ENCODE measurements at places on chromosomes 5 and 9.

DNA sequence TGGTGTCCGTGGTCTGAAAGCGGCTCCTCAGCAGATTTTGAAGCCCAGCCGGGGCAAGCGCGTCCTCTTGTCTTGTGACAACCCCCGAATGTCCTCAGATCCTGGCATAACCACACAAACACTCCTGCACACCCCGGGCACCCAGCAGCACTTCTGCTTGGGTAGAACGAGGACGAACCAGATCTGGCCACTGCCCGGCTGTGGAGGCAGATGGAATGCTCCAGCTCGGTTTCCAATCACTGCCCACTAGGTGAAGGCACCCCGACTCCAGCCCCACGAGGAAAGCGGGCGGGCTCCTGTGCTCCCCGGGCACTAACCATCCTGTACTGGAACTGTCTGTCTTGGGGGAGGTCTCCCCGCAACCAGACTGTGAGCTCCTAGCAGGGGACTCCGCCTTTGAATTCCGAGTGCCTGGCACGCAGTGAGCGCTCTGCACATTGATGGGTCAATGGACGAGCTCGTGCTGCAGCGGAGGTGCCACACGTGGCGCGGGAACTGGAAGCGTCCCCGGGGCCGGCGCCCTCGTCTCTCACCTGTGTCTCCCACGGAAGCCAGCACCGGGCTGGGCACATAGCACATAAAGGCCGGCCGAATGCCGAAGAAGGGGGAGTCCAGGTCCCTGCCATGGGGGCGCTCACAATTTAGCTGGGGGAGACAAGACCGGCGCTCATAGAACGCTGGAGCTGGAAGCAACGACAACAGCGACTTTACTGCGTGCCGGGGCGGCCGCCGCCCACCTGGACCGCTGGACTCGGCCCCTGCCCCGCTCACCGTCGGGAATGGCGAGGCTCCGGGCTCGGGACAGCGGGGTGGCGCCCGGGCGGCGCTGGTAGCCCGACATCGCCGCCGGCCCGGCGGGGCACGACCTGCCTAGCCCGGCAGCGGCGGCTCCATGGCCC, 608 bp downstream of the ENTR1 start:
- DNase-seq, result peak; percentile 49

DNA sequence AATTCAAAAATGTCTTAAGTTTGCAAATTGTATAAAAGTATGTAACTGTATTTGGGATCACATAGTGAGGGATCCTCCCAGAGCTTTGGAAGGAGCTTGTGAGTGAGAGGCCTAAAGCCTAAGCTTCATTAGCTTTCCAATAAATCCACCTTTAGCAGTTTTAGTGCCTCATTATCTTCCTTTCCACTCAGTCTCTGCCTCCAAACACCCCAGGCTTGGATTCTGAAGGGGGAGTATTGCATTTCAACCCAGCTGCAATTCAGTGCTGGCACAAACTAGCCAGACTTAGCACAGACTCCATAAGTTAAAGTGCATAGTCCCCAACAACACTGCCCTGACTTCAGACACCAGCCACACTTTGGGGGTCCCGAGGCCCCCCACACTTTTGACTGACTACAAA, 113.5 kb downstream of the SMARCA2 start:
- DNase-seq, result no peak

GRCh38 chr5:158877706-158878105, 222.0 kb downstream of the EBF1 start:
- no peak for DNase-seq

DNA sequence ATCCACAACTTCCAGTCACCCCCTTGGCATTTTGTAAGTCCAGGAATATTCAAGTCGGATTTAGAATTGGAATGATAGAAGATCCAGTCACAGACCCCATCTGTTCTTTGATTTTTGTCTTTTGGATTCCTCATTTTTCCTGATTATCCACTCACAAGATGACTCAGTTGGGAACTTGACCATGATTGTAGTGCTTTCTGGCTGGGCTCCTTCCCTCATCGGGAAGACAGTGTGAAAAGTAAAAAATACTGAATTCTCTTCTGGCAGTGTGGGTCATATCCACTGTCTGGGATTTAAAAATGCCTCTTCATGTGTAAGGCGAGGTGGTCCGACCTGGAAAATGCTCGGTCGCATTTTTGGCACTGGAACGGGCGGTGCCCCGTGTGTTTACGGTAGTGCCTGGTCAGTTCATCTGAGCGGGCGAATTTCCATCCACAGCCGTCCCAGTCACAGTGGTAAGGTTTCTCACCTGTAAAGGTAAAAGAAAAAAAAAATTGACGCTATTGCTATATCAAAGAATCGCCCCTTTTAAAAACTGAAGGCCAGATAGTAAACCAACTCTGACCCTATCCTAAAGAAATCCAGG, 4.0 kb downstream of the KLF4 start:
- DNase-seq, result no peak

GRCh38 chr9:113957821-113958341, 81.8 kb downstream of the ZNF618 start:
- no peak for DNase-seq

DNA sequence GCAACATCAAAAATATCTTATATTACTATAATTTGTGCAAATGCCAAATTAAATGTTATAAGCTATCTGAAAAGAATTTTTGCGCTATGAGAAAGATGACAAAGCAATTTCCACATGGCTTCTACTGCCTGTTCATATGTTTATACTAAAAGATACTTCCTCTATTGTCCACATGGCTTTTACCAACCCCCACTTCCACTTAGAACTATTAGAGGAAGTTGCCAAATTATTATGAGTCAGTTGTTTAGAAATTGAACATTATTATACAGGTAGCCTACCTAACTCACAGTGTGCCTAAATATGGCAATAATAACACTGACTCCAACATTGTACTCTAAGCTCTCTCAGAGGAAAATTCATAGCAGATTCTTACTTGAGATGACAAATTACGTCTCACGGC, 37.6 kb upstream of the SLC27A6 start:
- no peak for DNase-seq

- DNase-seq, result no peak
These were observed 706.6 kb downstream of the EFNA5 start for GRCh38 chr5:106964132-106964531.

GRCh38 chr5:109947667-109948066, 257.9 kb downstream of the MAN2A1 start:
- no peak for DNase-seq

DNA sequence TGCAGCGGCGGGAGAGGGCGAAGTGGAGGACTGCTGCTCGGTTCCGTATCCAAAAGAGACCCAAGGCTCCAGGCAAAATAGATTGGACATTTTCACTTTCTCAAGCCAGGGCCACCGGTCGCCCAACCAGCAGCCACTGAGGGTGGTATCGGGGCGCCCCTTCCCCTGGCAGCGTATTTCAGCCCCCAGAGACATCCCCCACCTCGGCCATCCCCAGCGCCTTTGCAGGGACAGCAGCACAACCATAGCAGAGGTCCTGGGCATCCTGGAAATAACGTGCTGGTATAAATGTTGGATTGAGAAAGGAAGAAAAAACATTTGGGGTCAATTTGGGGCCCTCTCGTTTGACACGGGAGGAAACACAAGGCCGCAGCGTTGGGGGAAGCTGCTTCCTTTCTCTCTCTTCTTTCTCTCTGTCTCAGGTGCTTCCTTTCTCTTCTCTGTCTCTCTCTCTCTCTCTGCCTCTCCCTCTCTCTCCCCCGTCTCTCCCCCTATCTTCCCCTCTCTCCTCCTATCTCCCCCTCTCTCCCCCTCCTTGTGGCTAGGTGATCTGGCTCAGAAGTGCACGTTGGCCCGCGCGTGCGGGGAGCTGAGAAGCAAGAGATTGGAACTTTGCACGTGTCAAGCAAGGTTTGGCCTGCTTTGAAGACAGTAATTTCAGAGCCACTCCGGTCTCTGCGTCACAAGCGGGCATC, 624 bp upstream of the RETREG1 start:
- peak; percentile 4 for DNase-seq

DNA sequence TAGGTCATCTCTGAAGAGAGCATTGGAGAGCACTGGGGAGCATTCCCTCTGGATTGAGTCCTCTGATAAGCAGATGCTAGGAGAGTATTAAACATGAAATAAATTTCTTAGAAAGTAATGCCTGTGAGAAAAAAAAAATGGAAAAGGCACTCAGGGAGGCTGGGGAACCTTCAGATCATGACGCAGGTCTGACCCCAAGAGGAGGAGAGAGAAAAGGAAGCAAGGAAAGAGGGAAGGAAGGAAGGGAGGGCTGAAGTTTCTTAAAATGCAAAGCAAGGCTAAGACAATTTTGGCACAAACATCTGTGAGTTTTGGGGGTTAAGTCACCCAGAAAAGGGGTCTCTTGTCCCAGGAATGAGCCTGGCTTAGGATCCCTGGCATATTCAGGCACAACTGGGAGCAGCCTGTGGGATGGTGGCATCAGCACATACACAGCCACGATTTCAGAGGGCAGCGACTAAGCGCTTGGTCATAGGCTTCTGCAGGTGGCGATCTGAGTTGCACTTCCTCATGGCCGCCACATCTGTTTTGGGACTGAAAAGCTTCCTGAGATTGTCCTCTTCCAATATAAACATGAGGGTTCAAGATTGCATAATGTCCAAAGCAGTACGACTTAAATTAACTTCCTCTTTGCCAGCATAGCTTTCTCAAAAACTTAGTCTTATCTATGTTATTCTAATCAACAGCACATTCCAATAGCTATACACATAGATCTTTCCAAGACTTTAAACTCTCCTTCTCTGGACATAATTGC, 692.7 kb downstream of the DNAH5 start:
- DNase-seq, result no peak

Data from activated CD4-positive, alpha-beta T cell treated with anti-CD3 and anti-CD28 coated beads, Interleukin-2, amount 50 U/mL, for 16 hours (primary cell).